ENCODE measurements at places on chromosomes 16 and 17.
A peak's percentile ranks its signal among the peaks of the same experiment; 100 is the strongest.

DNA sequence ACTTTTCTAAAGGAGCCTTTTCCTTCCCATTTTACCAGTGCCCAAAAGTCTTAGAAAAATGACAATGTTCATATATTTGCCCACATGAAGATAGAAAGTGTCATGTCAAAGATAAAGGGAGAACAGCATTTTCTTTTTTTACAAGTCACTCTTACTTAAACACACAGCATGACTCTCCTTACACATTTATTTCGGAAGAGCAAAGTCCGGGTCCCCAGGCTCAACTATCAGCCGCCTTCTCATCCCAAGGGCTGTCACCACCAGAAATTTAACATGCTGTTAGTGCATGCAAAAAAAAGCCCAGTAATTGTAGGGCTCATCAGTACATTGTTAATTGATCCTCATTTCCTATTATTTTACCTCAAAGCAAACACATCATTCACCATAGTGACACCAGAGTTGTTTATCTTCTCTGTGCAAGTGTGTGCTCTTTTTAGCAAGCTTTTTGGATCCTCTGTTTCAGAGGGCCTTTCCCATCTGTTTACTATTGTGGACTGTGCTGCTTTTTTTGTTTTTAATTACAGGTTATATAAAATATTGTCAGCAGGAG lies 560.3 kb downstream of the WWOX start:
- no peak for DNase-seq

- no peak for DNase-seq
These were observed 221.8 kb downstream of the MAP2K4 start for GRCh38 chr17:12242345-12242954.

GRCh38 chr17:31568121-31568520 lies 176.6 kb downstream of the RAB11FIP4 start:
- DNase-seq = no peak

DNA sequence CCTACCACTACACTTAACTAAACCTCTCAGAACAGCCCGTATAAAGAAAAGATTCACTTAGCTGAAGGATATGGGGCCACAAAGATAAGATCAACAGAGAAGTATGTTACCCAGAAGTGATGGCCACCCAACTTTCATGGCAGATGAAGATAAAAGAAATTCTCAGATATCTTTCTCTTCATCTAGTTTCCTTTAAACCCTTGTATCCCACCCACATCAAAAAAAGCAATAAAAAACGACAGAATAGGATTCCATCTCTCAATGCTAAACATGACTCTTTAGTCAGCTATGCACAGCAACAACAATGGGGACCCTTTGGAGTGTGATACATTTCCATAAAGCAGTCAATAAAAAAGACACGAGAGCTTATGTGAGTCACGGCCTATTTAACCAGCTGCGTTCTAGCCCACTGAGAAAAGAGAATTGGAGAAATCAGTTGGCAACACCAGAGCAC lies 86.6 kb downstream of the SNX11 start:
- no peak for DNase-seq

GRCh38 chr16:58026139-58026704 lies 668 bp downstream of the MMP15 start:
- no peak for DNase-seq

- no peak for DNase-seq
These were observed 451.3 kb downstream of the PMP22 start for GRCh38 chr17:14813649-14814370.

DNA sequence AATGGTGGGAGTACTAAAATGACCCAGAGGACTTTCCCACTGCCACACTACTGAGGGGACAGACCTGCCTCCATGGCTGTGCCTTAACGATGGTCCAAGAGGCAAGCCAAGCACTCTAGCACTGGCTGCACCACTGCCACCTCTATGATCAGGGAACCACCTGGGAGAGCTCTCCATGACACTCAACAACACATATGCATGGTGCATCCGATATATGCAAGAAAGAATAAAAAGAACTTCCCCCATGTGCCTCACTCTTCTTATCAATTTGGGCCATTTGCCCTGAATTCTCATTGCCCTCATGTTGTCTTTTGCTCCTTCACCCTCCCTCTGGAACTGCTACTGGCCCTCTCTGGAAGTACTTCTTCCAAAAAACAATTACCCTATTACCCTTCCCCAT lies 99.5 kb downstream of the HS3ST3A1 start:
- DNase-seq = no peak

DNA sequence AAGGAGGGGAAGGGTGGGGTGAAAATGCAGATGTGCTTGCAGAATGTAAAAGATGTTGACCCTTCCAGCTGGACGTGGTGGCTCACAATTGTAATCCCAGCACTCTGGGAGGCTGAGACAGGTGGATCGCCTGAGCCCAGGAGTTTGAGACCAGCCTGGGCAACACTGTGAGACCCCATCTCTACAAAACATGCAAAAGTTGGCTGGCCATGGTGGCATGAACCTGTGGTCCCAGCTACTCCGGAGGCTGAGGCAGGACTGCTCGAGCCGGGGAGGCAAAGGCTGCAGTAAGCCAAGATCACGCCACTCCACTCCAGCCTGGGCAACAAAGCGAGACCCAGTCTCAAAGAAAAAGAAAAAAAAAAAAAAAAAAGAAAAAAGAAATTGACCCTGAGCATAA lies 17.8 kb downstream of the ATP1B2 start:
- no peak for DNase-seq

DNA sequence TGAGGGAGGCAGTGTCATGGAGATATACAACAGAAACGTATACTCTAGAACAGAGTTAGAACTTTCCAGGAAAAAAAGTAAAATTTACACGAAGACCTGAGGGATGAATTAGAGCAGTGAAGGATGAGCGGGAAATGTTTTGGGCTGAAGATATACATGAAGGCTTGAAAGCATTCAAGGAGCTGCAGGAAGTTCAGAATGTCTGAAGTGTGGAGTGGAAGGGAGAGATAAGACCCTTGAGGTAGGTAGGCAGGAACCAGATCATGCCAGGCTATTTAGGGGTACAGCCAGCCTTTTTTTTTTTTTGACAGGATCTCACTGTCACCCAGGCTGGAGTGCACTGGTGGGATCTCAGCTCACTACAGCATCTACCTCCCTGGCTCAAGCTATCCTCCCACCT lies 3.2 kb upstream of the NLK start:
- DNase-seq = no peak

GRCh38 chr16:66480265-66481080 lies 53.4 kb downstream of the BEAN1 start:
- DNase-seq = no peak

GRCh38 chr16:66003201-66003600 lies 363.3 kb upstream of the CDH5 start:
- DNase-seq = no peak

DNA sequence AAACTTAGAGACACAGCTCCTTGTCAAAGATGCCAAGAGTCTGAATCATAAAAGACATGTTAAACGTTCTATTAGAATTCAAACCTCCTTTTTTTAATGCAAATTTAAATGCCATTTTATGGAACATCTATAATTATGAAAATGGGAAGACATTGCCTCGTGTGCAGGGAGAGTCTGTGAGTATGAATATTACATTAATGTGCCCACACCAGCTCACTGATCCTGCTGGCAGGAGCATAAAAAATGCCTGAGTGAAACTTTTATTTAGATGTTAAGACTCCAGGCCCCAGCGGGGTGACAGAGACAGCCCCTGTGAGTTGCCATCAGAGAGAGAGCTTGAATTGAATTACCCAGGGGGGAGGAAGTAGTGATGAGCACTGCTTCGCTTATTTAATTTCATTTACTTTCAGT lies 84.8 kb downstream of the SNX11 start:
- no peak for DNase-seq

- no peak for DNase-seq
These were observed 98.9 kb upstream of the CDC42EP4 start for GRCh38 chr17:73410586-73411312.

GRCh38 chr16:54193665-54194333 lies 92.8 kb downstream of the IRX3 start:
- DNase-seq = peak; percentile 57
